ENCODE measurements at places on chromosomes 1 and 21. TPM values are rescaled to one million over a fixed set of nuclear protein-coding genes. Genes with fewer than 3 reads are reported as not detected.

DNA sequence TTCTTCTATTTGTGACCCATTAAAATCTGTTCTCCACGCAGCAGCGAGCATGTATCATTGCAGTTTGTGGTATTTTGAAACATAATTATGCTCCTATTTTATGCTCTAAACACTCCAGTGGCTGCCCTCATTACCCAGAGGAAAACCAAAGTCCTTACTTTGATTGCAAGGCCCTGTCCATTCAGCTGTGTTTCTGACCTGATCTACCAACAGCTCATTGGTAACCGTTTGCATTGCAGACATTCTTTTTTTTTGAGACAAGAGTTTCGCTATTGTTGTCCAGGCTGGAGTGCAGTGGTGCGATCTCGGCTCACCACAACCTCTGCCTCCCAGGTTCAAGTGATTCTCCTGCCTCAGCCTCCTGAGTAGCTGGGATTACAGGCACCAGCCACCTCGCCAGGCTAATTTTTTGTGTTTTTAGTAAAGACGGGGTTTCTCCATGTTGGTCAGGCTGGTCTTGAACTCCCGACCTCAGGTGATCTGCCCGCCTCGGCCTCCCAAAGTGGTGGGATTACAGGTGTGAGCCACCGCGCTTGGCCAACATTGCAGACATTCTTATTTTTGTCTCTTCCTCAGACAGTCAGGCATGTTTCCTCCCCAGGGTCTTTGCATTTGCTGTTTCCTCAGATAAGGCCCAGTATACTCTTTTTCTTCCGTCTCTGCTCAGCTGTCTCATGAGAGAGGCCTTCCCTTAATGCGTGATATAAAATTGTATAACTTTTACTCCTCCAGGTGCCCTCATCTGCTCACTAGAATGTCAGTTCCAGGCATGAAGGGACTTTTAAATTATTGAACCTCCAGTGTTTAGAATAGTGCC, 32.5 kb downstream of the THRAP3 start:
- DNase-seq, result no peak

GRCh38 chr1:218812360-218812759, 361.3 kb upstream of the LYPLAL1 start:
- no peak for DNase-seq

DNA sequence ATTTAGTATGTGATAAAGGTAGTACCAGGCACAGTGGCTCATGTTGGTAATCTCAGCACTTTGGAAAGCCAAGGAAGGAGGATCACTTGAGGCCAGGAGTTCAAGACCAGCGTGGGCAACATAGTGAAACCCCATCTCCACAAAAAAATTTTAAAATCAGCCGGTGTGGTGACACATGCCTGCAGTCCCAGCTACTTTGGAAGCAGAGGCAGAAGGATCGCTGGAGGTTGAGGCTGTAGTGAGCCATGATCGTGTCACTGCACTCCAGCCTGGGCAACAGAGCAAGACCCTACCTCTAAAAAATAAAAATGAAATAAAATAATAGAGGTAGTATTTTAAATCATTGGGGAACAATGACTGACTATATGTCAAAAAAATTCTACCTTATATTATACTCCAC, 17.2 kb downstream of the SASS6 start:
- no peak for DNase-seq

Gene TAS1R3
- 0.09 TPM for total RNA-seq

Gene IGSF9
- 0.10 TPM for total RNA-seq

- peak; percentile 81 for DNase-seq
Observed at GRCh38 chr1:183604038-183604808, 14.0 kb upstream of the NCF2 start.

Gene LMOD1
- 297 TPM for total RNA-seq

DNA sequence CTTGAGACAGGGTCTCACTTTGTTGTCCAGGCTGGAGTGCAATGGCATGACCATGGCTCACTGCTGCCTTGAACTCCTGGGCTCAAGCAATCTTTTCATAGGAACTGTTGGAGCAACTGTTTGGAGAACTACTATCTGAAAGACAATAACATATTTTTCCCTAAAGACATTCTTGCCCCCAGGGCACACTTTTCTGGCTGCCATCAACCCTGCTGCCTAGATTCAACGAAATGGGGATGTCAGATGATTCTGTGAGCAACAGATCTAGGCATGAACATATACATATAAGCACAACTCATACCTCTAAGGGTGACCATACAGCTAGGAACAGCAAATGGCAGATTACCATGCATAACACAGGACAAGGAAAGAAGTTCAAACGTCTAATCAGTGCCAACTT, 27.4 kb downstream of the JAK1 start:
- no peak for DNase-seq

GRCh38 chr1:93257889-93258288, 77.4 kb downstream of the CCDC18 start:
- no peak for DNase-seq

DNA sequence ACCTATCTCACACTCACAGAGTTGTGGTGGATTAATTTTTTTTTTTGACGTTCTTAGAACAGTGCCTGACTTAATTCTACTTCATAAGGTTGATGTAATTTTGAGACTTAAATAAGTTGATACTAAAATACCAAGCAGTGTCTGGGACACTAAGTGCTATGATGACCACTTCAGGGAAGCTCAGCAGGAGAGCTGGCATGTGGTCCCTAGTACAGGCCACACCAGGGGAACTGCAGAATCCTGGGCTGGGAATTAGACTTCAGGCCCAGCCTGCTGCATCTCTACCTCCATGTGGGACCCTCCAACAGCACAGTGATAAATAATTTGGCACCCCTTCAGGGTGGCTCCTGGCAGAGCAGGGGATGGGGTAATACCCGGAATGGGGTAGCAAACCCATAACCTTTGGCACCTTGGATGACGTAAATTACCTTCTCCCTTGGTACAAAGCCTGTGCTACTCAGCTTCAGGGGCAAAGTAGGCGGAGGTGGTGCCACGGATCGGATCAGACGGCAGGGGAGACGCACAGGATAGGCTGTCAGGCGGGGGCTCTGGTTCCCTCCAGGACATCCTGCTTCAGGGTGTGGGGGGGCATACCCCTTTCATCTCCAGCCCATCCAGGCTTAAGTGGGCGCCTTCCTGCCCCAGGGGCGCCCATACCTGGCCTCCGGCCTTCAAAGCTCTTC, 4.8 kb downstream of the MFSD2A start:
- DNase-seq, result no peak

GRCh38 chr1:89854140-89854539, 33.3 kb downstream of the LRRC8D start:
- DNase-seq, result no peak

DNA sequence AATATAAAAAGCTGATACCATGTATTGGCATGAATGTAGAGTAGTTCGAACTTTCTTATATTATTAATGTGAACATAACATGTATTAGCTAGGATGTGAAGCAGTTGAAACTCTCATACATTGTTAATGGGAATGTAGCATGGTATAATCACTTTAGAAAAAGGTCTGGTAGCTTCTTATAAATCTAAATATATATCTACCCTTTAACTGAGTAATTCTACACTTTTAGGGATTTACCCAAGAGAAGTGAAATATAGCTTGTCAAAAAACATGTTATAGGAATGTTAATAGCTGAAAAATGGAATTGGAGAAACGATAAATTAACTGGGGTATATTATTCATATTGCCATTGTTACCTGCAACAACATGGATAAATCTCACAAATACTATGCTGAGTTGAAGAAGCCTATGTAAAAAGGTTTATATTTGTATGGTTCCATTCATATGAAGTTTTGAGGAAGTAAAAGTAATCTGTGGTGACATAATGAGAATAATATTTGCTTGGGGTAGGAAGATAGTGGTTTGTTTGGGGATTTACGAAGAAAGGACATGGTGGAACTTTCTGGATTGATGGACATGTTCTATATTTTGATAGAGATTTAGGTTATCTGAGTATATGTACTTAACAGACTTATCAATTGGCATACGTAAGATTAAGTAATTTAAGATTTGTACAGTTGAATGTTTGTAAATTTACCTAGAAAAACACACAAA, 76.6 kb downstream of the MAST2 start:
- no peak for DNase-seq

DNA sequence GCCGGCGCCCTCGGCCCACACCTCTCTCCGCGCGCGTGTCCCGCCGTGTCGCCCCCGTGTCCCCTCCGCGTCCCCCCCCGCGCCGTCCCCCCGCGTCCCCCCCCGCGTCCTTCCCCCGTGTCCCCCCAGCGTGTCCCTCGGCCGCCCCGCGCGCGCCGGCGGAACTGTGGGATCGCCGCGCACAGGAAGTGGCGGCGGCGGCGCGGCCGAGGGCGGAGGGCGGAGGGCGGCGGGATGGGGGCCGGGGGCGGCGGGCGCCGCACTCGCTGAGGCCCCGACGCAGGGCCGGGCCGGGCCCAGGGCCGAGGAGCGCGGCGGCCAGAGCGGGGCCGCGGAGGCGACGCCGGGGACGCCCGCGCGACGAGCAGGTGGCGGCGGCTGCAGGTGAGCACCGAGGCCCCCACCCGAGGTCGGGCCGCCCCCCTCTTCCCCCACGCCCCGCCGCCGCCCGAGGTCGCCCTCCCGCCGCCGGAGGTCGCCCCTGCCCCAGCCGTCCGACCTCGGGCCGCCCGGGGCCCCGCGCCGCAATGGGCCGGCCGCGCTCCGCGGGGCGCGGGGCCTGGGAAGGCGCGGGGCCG, at the start of gene AGPAT3:
Gene AGPAT3, plus strand, starts transcription at position 262 of the 578 bp plus-strand sequence. CDS start 94,459 bp downstream, outside the sequence.
- DNase-seq, result peak; percentile 79

Gene BMP8B
- total RNA-seq, result 0.69 TPM

- DNase-seq, result no peak
Observed at GRCh38 chr1:186152620-186153239, 222.3 kb downstream of the TPR start.

Gene A3GALT2
- total RNA-seq, result 0.24 TPM

DNA sequence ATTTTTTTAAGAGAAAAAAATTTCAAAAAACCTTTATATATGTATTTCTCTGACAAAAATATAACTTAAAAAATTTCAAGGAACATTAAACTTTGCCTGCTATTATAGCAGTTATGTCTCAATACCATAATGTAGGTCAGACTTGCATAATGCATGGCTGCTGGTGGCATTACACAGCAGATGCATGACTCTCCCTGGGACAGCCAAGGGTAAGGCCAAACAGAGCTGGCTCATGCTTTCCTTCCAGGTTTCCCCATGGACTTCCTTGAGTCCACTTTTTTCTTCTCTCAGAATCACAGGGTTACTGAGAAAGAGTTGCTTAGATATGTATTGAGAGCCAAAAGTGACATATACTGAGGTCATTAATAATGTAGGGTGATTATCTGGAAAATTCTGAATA, 43.7 kb downstream of the RHOU start:
- no peak for DNase-seq

GRCh38 chr1:221276896-221277409, 397.7 kb downstream of the HLX start:
- DNase-seq, result no peak

DNA sequence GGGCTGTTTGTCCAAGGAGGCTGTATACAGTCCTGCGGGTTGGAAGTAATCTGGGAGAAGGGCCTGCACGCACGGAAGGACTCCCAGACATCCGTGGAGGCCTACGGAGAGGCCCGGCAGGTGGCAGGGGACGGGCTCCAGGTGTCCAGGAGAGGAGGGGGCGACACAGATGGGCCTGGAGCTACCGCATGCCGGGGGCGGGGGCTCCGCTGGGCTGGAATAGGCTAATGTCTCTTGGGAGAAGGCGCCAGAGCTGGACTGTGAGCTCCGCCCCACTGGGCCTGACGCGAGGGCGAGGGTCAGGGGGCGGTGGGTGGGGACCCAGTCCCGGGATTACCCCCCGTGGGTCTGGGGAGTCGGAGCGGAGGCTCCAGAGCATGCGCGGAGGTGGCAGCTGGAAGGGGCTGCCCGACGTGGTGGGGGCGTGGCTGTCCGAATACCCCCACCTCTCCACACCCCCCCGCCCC, 659 bp downstream of the AGO1 start:
- no peak for DNase-seq

- DNase-seq, result no peak
Observed at GRCh38 chr1:118504221-118504644, 319.2 kb upstream of the SPAG17 start.

Gene RGSL1
- total RNA-seq, result not detected

DNA sequence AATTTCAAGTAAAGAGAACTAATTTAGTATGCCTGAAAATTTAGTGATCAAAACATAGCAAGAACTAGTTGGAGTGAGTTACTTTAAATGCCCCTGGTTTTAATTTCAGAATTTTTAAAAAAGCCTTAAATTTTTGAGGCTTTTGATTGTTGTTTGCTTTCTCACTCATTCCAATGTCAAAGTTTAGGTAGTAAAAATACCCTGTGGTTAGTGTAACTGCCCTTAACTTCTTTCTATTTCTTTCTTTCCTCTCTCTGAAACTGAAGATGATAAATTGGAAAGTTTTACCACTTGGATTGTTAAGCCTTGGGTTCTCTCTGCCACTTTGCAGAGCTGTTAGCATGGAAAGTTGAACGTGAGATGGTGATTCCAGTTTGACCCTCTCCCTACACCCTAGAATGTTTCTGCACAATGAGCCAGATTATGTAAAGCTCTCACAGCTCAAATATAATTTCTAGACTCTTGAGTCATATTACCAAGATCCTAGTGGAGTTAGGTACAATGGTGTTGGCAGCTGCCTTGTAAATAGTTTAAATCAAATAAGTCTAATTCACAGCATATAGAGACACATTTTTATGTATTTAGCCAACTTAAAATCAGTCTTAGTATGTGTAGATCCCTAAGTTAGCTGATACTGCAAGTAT, 192.4 kb upstream of the SGIP1 start:
- no peak for DNase-seq

Data from posterior vena cava (tissue), 2 donors.